Stimulated activated CD4-positive, alpha-beta T cell treated with anti-CD3 and anti-CD28 coated beads, Interleukin-1b, Interleukin-23, amount 100 ng/mL, for 48 hours (primary cell): ENCODE measurements at places on chromosomes 3 and 15.

GRCh38 chr15:65819563-65819960 lies 27.5 kb upstream of the DENND4A start:
- DNase-seq = no peak

- no peak for DNase-seq
Observed at GRCh38 chr3:20574746-20575145, 388.7 kb upstream of the SGO1 start.

GRCh38 chr15:63978511-63979261 lies 67.6 kb downstream of the DAPK2 start:
- DNase-seq = no peak

- no peak for DNase-seq
Observed at GRCh38 chr15:30962079-30962478, 29.3 kb downstream of the MTMR10 start.

- no peak for DNase-seq
Observed at GRCh38 chr3:66825375-66825774, 172.7 kb upstream of the KBTBD8 start.

DNA sequence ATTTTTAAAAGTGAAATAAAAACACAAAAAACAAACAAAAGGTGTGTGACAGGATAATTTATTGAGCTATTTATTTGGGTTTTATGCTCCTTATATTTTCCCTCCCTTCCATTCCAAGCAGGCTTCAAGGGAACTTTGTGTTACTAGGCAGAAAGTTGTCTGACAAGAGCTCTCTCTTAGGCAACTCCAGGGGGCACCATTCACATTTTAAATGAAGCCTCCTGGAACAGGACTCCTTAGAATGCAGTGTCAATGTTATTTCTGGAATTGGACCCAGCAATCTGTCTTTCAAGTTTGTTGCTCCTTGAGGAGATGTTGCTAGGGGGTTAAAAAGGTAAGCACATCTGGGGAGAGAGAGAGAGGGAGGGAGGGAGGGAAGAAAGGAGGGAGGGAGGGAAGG lies 5.4 kb upstream of the RFX7 start:
- DNase-seq = no peak

DNA sequence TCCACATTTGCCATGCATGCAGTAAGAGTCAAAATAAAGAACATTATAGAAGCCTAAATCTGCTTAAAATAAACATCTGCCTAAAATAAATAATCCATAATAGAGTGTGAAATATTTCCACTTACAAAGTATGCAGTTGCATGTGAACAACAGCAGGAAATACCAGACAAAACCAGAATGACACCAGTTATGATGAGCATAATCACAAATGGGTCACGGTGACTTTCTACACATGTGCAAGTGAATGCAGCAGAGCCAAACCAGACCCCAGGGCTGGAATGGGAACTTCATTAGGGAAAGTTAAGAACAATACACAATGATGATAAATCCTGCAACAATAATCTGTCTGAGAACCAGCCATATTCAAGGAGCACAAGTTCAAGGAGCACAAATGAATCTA lies 615.5 kb downstream of the ROBO2 start:
- no peak for DNase-seq

GRCh38 chr3:17118771-17119170 lies 234.0 kb downstream of the PLCL2 start:
- DNase-seq = no peak

GRCh38 chr15:75452865-75453702 lies 1.6 kb upstream of the SIN3A start:
- peak; percentile 80 for DNase-seq

- DNase-seq = no peak
Observed at GRCh38 chr15:41278319-41278718, 47.3 kb downstream of the CHP1 start.

GRCh38 chr3:7695049-7695448 lies 806.6 kb upstream of the LMCD1 start:
- DNase-seq = no peak

GRCh38 chr3:83500422-83500821 lies 1458.4 kb upstream of the CADM2 start:
- DNase-seq = no peak

GRCh38 chr15:94421706-94422105 lies 190.3 kb downstream of the MCTP2 start:
- DNase-seq = no peak

GRCh38 chr15:98077186-98077585 lies 116.7 kb downstream of the ARRDC4 start:
- DNase-seq = no peak

DNA sequence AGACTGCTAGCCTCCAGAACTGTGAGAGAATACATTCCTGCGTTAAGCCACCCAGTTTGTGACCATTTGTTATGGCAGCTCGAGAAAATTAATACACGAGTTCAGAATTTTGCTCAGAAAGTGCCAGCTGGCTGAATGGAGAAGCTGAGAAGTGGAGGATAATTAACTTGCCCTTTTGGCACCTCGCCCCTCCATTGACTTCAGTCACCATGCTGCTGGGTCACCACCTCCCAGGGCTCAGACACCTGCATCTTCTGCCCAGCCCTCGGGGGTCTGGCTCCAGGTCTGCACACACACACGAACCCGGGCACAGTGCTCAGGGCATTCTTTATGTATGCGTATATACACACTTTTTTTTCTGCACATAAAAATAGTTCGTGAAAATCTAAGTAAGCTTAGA lies 32.0 kb downstream of the AMOTL2 start:
- no peak for DNase-seq

DNA sequence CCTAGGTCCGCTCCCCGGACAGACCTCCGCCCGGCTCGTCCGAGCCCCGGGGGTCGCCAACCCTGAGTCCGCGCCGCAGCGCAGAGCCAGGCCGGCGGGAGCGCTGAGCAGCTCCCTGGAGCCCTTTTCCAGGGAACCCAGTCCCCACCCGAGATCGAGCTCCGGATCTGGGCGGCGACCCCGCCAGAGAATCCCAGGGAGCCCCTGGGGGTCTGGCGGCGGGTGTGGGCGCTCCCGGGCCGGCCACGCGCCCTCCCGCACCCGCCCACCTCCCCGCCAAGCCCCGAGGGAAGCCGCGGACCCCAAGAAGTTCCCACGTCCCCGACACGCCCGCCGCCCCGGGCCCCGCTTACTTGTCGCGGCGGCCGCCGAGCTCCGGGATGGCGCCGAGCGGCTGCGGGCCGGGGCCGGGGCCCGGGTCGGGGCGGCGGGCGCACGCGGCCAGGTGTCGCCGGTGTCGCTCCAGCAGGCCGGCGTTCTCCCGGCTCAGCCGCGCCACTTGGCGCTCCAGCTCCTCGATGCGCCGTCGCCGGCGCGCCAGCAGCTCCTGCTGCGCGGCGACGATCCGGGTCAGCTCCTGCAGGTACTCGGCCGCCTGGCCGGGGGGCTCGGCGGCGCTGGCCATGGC lies 137.7 kb downstream of the NUP210 start:
- no peak for DNase-seq
